ENCODE measurements at places on chromosomes 7 and 10.

- no peak for ATAC-seq
These were observed 108.7 kb downstream of the TCF7L2 start for GRCh38 chr10:113058523-113059370.

GRCh38 chr7:130273081-130273932 is 6.6 kb downstream of the CPA2 start:
- no peak for ATAC-seq

- no peak for ATAC-seq
These were observed 45.3 kb downstream of the ZNRF2 start for GRCh38 chr7:30329716-30330115.

DNA sequence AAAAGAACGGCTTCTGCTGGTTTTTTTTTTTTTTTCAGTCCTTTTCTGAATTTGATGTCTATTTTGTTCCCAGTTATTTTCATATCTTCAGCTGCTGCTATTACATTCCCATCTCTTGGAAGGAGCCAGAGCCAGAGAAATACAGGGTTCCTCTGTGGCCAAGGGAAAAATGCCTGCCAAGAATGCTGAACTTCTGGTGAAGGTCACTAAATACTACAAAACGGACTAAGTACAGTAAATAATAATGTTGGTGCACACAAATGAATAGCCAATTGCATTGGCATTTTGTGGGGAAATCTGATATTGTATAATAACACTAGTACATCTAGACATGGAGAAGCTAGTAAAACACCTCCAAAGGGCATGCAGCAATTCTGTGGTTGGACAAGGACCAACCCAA is 56.3 kb upstream of the ZEB1 start:
- no peak for ATAC-seq

DNA sequence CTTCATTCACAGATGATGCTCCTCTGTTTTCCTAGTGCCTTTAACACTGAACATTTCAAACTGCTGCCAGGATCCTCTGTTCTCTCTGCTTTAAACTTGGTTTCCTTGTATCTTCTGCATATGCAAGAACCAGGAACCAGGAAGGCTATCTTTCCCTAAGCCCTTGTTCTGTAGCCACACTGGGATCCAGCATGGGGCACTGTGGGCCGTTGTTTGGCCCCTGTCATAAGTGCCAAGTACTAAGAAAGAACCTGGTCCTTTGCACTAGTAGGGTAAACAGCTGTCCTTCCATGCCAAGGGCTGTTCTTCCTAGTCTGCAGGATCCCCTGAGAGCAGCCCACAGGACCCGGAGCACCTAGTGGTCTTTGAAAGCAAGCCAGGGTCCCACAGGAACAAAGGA is 49.0 kb upstream of the TRIM8 start:
- ATAC-seq = no peak

Measured in stimulated activated memory B cell treated with anti-CD40 and anti-IgM and Interleukin-4, amounts not matched to agents 10 μg/mL and 1 μg/mL and 100 μg/mL, for 72 hours (primary cell).